Stimulated activated CD8-positive, alpha-beta memory T cell treated with anti-CD3 and anti-CD28 coated beads, Interleukin-4, amount 100 ng/mL, for 4 hours (primary cell): ENCODE measurements at places on chromosomes 2 and 18.

DNA sequence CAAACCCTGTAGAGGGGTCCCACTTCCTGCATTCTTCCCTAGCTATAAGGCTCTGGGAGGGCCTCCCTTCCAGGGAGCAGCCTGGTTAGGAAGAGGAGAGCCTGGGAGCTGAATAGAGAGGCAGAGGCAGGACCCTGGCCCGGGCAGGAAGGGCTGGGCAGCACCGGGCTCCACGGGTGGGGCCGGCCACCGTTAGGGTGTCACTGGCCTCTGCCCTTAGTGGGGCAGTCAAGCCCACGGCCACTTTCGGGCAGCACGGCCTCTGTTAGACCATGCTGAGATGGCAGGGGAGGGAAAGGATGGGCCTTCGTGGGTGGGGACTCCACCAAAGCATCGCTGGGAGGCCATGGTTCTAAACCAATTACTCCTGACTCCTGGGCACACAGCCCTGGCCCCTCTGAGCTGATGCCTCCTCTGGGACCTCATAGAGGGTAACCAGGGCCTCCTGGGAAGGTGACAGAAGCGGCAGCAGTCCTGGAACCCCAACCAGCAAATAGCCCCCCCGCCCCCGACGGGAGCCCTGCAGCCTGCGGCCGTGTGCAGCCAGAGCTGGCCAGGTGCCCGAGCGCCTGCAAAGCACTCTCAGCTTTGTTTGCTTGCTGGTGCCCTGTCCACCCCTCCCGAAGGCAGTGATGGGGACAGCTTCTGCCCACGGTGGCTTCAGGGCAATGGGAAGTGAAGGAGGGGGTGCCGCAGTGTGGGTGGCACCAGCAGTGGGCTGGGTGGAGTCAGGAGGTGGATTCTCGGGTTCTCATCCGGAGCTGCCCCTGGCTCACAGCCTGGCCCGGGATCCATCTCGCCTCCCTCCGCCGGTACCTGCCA, 16.3 kb upstream of the HPCAL1 start:
- DNase-seq, result no peak

- DNase-seq, result no peak
Measured at GRCh38 chr2:207512356-207512755, 17.4 kb upstream of the CREB1 start.

GRCh38 chr2:180057706-180058412, 50.8 kb upstream of the CWC22 start:
- DNase-seq, result no peak

GRCh38 chr2:7014174-7014640, 97.0 kb downstream of the RNF144A start:
- DNase-seq, result no peak

- no peak for DNase-seq
Measured at GRCh38 chr18:4586731-4587130, 131.6 kb upstream of the DLGAP1 start.

GRCh38 chr18:28766027-28766426, 589.1 kb upstream of the CDH2 start:
- DNase-seq, result no peak

DNA sequence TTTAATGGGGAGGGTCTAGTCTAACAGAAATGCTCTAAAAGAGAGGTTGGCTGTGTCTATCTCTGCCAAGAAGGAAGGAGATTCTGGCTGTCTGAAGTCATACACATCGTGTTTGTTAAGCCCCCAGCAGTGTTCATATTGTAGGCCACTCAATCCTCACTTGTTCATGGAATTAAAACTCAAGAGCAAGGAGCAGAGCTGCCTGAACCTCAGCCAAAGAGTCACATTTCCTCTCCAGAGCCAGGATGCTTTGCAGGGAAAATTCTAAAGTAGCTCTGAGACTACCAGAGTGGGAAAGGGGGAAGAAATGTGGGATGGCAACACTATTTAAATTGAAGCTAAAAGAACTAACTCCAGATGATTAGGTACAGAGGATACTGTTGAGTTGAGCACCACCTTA, 190.7 kb upstream of the CXCR4 start:
- no peak for DNase-seq
